ENCODE measurements at places on chromosomes 7 and 10.
A peak's percentile ranks its signal among the peaks of the same experiment; 100 is the strongest.

DNA sequence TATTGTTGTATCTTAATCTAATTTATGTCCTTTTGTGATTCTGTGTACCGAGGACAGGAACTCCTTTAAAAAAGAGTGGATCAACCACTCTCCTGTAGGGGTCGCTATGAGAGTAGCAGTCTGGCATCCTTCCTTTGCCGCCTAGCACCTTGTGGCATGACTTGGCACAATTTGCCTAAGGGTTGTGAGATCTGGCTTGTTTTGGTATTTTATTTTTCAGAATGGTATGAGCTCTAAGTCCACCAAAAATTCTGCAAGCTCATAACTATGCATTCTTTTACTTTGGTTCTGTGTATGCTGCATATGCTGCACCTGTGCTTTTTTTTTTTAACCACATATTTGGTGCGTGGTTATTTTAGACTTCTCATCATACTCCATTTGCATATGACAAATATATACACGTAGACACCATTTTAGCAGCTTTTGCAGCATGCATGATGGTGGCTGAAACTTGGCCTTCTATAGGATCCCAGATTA, 112.8 kb downstream of the CDK14 start:
- peak; percentile 45 for DNase-seq

- DNase-seq, result no peak
Measured at GRCh38 chr10:117419921-117420320, 44.7 kb upstream of the PDZD8 start.

GRCh38 chr10:22518167-22518724, 172.9 kb downstream of the SPAG6 start:
- DNase-seq, result no peak

GRCh38 chr10:89949496-89949895, 248.1 kb downstream of the KIF20B start:
- DNase-seq, result no peak

GRCh38 chr7:100154651-100155491, 3.7 kb downstream of the TRAPPC14 start:
- no peak for DNase-seq

DNA sequence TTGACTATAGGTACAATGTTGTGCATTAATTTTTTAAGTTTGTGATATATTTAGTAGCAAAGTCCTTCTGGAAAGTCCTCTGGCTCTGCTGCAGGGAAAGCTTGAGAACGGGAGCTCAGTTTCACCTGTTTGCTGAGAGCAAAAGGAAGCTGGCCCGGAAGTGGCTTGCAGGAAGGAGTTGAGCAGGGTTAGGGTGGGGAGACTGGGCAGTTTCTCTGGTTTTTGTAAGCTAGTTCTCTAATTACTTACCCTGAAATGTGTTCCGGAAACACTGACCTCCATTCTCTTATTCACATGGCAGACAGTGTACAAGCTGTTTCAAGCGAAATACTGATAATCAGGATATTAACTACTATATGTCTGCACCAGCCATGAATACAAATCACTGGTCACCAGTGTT, 22.3 kb downstream of the MAP3K8 start:
- DNase-seq, result peak; percentile 48

DNA sequence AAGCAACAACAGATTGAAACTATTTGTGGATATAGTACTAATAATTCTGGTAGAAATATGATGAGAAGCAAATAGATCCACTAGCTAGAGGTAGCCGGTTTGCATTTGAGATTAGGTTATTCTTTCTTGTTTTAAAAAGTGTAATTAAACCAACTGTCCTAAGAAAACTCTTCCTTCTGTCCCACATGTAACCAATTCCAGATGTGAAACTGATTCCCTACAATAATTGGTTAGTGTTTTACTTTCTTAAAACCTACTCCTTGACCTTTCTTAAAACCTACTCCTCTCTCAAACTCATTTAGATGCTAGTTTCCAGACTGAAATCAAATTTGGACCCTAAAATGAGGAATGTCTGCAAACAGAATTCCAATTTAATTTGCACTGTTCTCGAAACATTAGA, 521.5 kb downstream of the SUGCT start:
- no peak for DNase-seq

DNA sequence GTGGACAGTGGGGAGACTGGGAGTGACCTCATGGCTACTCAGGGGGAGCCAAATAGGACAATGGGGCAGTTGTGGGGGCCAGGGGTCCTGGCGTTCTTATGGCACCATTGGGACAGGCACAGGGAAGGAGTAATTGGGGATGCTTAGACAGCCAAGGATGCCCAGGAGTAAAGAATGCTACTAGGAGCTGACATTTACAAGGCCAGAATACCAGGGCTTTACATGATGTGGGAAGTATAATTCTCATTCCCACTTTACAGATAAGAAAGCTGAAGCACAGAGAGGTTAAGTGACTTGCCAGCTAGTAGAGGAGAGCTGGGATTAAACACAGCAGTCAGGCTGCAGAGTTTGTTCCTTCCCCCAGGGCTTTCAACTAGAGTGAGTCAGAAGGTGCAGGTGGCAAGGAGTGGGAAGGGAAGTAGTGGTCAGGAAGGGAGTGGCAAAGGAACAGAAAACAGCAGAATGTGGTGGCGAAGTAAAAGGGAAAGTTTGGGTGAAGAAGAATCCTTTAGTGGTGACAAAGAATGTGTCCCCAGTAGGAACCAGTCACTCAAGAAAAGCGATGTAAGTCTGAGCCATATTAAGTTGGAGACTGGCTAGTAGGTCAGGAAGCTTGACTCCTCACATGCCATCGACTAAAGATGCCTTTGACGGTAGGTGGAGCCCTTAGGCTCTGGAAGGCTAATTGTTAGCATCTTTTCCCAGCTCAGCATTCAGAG, 32.8 kb downstream of the CPVL start:
- no peak for DNase-seq

DNA sequence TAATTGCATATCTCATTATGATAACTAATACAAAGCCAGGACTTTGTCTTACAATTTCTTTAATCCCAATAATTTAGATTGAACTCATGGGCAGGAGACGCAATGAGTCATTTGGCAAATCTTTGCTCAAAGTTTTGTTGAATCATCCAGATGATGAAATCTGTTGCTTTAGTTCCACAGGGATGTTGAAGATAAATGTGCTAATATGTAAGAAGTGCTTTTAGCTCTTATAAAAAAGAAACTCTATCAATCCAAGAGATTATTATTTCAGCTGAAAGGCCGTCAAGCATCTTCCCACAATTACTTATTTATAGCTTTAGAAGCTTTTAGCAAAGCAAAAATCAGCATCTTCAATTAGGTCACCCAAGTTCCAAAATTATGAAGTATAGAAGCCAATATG, 36.8 kb upstream of the ANK3 start:
- no peak for DNase-seq

GRCh38 chr10:97812696-97813095, 36.9 kb upstream of the GOLGA7B start:
- no peak for DNase-seq

- no peak for DNase-seq
Measured at GRCh38 chr10:5876181-5876768, 13.4 kb downstream of the ANKRD16 start.

GRCh38 chr10:75622503-75622902, 191.1 kb downstream of the LRMDA start:
- DNase-seq, result no peak

DNA sequence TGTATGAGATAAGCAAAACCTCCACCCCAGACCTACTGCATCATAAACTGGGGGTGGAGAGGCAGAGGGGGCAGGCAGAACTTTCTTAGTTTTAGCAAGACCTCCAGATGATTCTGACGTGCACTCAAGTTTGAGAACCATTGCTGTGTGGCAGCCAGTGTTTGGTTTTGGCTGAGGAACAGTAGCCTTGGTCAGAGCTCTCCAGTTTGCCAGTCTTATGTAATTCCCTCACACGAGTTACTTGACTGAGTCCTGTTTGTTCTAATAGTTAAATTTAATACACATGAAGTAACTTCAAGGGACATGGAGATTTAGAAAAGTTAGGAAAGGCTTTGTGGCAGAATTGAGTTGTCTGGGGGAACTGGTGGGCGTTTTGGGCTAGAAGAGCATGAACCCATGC, 38.5 kb downstream of the GARS1 start:
- no peak for DNase-seq

- DNase-seq, result peak; percentile 82
Measured at GRCh38 chr10:12710594-12711349, 290.7 kb downstream of the CCDC3 start.

DNA sequence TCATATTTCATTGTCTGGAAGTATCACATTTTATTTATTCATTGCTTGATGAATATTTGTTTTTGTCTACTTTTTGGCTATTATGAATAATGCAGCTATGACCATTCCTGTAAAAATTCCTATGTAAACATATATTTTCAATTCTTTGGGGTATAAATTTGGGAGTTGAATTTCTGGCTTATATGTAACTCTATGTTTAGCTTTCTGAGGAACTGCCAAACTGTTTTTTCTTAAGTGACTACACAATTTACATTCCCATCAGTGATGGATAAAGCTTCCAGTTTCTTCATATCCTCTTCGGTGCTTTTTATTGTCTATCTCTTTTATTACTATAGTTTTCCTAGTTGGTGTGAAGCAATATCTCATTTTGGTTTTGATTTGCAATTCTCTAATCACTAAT, 115.6 kb upstream of the CXCL12 start:
- no peak for DNase-seq

DNA sequence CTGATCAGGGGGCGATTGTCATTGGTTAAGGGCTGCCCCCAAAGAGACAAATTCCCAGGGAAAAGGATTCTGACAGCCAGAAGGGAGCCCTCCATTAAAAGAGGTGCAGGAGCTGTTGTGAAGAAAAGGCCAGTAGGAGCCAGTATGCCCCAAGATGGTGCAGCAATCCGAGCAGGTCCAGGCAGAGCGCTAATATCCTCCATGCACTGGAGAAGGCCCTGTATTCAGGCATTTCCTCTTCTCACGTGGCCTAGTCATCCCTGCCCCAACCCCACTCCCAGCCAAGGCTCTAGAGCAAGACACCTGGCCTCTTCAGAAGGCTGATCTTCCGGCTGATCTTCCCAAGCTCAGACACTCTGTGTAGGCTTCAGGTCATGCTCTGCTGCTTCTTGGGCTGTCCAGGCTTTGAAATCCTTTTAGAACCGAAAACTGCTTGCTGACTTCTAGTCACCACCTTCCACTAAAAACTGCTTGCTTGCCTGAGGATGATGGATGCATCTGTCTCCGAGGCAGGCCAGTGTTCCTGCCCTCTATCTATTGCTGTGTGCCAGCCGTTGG, 77.4 kb downstream of the CYP26A1 start:
- no peak for DNase-seq

GRCh38 chr7:82286798-82287140, 156.8 kb downstream of the CACNA2D1 start:
- DNase-seq, result no peak

- DNase-seq, result no peak
Measured at GRCh38 chr7:157664871-157665633, 328.2 kb downstream of the DNAJB6 start.

DNA sequence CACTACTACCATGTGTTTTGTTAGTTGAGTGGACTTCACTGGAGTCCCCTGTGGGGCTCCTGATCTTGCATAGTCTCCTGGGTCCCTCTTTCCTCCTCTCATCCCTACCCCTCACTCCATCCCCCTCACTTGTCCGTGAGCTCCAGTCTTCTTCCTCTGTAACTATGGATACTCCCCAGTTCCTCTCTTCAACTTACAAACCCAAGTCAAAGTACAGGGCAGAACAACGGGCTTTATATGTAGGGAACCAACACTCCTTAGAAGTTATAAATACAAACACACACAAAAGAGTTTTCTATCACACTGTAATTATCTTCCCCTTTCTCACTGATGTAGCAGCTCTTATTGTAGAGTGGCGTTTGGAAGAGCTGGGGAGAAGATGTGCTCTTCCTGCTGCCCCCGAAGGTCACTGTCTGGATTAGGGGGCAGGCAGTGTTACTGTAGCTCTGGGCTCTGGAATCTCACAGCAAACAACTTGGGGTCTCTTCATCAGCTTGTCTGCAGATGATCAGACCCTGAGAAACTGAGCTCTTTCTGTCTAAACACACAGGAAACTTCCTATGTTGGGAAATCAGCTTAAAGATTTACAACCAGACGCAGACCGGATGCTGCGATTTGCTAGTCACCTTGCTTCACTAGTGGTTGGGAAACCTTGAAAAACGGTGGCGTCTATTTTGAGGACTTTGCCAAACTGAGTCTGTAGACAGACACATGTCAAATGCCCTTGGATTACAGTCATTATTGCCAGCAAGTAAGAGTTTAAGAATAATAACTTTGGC, 13.6 kb downstream of the SNX10 start:
- DNase-seq, result no peak

Measured in GM10248 (cell line).